ENCODE measurements at places on chromosomes 3 and 15.

DNA sequence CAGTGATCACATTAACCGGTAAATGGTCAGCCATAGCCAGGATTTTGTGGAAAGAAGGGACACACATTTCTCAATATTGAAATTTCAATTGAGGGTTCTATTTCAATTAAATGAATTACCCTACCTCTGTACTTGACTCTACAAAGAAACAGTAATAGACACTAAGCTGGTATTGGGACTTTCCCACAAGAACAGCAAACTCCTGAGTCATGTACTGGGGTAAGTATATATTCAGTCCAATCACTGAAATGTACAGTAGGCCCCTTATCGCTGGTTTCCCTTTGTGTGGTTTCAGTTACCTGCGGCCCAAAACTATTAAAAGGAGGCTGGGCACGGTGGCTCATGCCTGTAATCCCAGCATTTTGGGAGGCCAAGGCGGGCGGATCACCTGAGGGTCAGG lies 17.6 kb downstream of the ASB14 start:
- DNase-seq, result no peak

GRCh38 chr15:90211440-90212143 lies 10.5 kb downstream of the SEMA4B start:
- DNase-seq, result no peak

GRCh38 chr3:173214576-173214975 lies 73.5 kb upstream of the SPATA16 start:
- no peak for DNase-seq

- DNase-seq, result no peak
These were observed 38.8 kb downstream of the TNK2 start for GRCh38 chr3:195869413-195870001.

- no peak for DNase-seq
These were observed 6.5 kb downstream of the POPDC2 start for GRCh38 chr3:119653876-119654275.

GRCh38 chr3:29438580-29438979 lies 157.7 kb downstream of the RBMS3 start:
- no peak for DNase-seq

- DNase-seq, result no peak
These were observed 102.0 kb downstream of the IL12A start for GRCh38 chr3:160090653-160091052.

DNA sequence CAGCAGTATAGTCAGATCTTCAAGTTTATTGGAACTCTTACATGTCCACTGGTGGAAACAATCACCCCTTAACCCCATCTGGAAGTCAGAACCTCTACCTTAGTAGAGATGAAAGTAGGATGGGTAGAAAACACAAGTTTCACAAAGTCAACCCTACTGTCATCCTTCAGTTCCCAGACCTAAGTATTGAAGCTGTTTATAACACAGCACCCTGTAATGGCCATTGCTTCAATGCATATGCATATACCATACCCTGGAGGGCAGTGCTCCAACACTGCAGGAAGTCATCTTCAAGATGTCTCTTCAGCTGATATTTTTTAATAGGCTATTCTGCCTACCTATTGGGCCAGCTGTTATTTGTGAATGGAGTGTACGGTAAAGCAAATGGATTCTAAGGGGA lies 241.3 kb downstream of the UBE2E2 start:
- DNase-seq, result no peak

DNA sequence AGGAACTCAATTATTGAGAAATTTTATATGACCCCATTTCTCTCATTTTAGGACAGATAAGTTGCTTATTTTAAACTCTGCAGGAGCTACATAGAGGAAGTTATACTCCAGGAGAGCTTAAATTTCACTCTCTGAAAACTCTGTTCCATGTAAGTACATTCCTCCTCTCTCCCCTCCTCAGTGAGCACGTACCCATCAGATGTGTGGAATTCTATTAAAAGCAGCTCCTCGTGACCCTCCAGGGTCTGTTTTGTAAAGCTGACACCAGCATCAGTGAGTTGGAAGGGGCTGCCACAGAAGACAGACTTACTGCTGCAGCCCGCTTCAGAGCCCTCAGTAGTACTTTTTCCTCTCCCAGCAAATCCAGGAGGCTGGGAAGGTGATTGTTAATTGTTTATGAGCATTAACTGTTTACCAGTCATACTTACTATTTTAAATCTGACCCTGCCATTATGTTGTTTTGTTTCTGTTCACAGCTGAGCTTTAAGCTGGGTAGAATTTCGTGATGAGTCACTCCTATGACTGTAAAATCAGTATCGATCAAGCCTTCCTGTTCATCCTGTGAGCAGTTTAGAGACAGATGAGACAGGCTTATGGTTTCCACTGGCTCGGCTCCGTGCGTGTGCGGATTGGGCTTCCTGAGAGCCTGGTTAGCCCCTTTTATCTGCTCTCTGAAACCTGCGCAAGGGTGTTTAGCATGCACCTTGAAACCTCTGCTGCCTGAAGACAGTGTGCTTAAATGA lies 20.4 kb downstream of the IGF1R start:
- DNase-seq, result no peak

DNA sequence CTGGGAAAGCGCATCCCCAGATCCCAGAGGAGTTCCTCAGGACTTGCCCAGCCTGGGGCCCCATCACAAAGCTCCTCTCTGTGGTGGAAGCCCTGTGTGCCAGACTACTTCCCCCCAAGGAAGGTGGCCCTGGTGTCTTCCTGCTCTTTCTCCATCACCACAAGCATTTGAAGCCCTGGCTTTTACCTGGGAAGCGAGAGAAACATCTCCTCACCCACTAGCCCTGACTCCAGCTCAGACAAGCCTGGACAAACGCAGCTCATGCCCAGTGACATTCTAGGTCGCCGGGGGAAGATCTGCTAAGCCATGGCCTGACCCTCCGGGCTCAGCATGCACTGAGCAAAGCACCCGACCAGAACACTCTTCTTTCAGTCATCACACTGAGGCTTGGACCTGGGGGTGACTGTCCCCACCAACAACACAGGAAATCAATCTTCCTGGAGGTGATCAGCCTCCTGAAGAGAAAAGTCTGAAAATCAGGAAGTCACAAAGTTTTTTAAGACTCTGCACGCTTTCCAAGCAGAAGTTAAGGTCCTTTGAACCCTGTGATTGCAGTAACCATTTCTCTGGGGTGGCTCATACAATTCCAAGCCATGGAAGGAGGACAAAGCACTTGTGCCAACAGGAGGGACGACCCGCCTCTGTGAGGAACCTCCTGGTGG lies 40.8 kb downstream of the KLHL25 start:
- DNase-seq, result no peak

DNA sequence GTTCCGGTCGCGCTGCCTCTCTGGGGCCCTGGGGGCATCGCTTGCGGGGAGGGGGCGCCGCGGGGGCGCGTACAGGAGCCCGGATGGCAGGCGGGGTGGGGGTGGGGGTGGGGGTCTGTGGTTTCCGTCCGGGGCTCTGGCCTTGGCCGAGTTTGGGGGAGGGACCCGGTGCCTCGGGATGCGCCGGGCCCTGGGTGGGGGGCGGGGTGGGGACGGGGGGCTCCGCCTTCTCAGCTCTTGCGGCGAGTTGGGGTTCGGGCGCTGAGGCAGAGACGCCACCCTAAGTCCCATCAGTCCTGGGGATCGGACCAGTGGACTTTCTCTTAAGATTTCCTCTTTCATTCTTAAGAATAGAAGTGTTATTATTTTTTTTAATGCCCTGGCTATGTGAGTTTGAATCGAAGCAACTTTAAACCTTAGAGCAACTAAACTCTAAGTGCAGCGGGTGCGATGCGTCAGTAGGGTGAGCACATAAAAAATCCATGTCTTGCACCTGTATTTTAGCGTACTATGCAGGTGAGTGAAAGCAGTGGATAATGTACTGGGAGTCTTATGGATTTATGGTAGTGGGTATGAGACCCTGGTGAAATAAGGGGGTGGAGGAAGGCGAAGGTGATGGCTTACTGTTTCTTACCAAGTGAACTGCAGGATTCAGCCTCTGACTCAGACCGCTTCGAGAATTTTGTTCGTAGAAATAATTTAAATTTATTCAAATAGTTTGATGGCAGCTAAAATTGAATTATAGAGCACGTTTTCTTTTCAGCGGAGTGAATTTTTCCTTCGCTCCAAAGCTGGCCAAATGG lies 762 bp downstream of the CTNNB1 start:
- no peak for DNase-seq

GRCh38 chr15:58554758-58555157 lies 123.0 kb downstream of the LIPC start:
- no peak for DNase-seq

DNA sequence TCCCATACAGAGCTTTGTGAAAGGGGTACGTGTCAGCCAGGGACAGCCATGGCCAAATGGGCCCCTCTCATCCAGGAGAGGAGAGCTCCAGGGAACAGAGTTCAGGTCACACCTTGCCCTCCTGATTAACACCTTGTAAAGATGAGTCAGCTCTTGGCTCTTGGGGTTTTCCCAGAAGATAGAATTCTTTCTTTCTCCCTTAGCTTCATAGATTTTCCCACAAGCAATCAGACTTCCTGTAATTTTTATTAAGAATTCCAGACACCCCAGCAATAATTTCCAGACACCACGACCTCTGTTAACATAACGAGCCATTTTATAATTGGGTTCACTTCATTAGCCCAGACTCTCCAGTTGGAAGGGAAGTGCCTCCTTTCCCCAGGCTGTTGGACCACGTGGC lies 86.4 kb downstream of the LRTM1 start:
- no peak for DNase-seq

GRCh38 chr3:102141928-102142239 lies 292.6 kb downstream of the NFKBIZ start:
- DNase-seq, result no peak

GRCh38 chr3:153757839-153758238 lies 363.4 kb upstream of the ARHGEF26 start:
- DNase-seq, result no peak

- no peak for DNase-seq
These were observed 246.5 kb upstream of the PEX5L start for GRCh38 chr3:180283251-180283650.

DNA sequence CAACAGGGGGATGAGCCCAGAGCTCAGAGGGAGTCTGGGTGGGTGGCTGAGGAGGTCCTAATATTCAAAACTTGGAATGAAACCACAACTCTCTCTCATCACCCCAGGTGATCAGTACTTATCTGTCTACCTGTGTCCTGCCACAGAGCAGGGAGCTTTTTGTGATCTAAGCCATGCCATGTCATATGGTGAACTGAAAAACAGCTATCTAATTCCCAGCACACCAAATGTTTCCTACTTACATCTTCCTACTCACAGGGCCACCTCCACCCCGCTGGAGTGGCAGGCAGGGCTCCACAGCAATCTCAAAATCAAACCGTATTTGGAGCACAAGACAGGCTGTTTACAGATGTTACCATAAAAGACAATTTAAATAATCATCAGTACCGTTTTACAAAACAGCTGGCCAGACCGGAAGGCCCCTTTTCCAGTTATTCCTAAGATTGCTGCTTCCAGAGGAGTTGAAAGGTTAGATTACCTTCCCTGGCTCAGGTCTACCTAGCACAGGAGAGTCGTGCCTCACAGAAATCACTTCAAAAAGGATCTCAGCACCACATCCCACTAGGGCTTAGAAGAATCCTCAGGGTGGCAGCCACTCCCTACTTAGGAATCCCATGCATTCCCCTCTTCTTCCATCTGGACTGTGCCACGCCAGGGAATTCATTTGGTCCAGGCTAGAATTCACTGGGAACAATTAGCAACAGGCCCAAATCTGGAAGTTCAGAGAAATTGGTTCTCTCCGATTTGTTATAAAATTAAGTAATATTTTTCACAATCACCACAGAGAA lies 226.6 kb upstream of the IL12A start:
- DNase-seq, result no peak

- DNase-seq, result no peak
These were observed 254.3 kb downstream of the SHQ1 start for GRCh38 chr3:72593881-72594397.

DNA sequence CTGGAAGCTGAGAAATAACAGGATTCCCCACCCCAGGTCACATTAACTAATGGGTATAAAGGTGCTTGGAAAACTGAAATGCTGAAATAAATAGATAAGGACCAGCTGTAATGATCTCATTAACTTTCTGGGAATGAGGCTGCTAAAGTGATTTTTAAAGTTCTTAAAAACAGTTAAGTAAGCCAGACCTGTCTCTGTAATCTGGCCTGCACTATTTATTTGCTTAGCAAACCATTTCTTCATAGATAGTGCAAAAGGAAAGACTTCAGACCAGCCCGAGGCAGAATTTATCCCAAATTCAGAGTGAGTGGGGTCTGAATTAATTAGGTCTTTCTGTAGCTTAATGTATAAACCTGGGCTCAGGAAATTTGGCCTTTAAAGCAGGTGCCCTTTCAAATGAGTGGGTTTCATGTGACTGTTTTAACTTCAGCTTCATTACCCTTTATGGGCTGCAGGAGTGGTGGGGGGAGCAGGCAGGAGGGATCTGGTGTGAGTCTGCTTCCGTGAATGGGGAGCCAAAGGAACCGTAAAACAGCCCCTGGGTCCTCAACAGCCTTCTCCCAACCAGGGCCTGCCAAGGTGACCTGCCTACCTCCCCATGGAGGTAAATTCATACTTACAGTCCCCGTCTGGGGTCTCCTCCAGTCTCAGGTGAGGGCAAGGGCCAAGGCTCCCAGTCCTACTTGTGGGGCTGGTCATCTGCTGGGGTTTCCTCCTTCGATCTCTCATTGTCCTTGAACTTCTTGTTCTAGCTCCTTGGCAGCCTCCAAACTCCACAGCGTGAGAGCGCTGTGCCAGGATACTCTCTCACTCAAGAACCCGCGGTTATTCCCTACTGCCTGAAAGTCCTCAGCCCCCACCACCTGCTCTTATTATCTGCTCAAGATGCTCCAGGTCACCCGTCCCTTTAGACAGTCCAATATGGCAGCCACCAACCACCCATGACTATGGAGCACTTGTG lies 31.2 kb downstream of the MAGEF1 start:
- DNase-seq, result no peak

- DNase-seq, result no peak
These were observed 5.6 kb downstream of the ZBED2 start for GRCh38 chr3:111589303-111590142.

GRCh38 chr3:87478716-87479115 lies 202.3 kb upstream of the POU1F1 start:
- DNase-seq, result no peak

DNA sequence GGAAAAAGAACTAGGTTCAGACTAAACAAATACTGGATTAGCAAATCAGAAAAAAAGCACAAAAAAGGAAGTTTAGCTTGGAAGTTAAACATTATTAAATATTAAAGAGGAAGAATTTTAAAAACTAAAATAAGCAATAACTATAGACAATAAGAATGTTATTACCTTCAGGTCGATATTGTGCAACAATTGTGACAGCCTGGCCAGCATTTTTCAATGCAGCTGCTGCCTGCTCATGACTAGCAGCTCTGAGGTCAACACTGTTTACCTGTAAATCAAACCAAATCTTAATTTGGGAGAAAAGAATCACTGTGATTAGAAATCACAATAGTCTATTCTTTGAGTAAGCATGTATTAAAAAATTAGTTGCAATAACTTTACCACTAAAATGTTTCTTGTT lies 75.1 kb upstream of the MELTF start:
- no peak for DNase-seq

GRCh38 chr3:125319765-125320164 lies 55.4 kb downstream of the ZNF148 start:
- no peak for DNase-seq

GRCh38 chr15:92158426-92158825 lies 235.3 kb upstream of the ST8SIA2 start:
- no peak for DNase-seq
